WTC11 (cell line): ENCODE measurements at places on chromosomes 4 and X. TPM values are rescaled to one million over a fixed set of nuclear protein-coding genes. Genes with fewer than 3 reads are reported as not detected.

The BANK1 gene
- total RNA-seq, result 0.53 to 0.87 TPM (median 0.68 TPM) in 3 replicates

GRCh38 chrX:131068945-131069719, 11.0 kb downstream of the ARHGAP36 start:
- H3K4me3 ChIP-seq, result no peak overlapping the region
- H3K36me3 ChIP-seq, result no peaks in the 10 kb centered on the region
- peaks cover 3% of the 10 kb centered on the region for H3K27me3 ChIP-seq
- H3K4me1 ChIP-seq, result peaks cover 30% of the 10 kb centered on the region
- peak; percentile 83 for DNase-seq
- no peak overlapping the region for H3K27ac ChIP-seq

The RHOXF2 gene
- 0.07 to 0.20 TPM in 2 of 3 replicates, not detected in the other for total RNA-seq

GRCh38 chrX:22952010-22952409, 47.8 kb upstream of the DDX53 start:
- H3K27me3 ChIP-seq, result no peaks in the 10 kb centered on the region
- no peaks in the 10 kb centered on the region for H3K36me3 ChIP-seq
- DNase-seq, result no peak
- no peak overlapping the region for H3K27ac ChIP-seq
- H3K4me1 ChIP-seq, result no peaks in the 10 kb centered on the region; the same call in 1 of the 2 replicates

DNA sequence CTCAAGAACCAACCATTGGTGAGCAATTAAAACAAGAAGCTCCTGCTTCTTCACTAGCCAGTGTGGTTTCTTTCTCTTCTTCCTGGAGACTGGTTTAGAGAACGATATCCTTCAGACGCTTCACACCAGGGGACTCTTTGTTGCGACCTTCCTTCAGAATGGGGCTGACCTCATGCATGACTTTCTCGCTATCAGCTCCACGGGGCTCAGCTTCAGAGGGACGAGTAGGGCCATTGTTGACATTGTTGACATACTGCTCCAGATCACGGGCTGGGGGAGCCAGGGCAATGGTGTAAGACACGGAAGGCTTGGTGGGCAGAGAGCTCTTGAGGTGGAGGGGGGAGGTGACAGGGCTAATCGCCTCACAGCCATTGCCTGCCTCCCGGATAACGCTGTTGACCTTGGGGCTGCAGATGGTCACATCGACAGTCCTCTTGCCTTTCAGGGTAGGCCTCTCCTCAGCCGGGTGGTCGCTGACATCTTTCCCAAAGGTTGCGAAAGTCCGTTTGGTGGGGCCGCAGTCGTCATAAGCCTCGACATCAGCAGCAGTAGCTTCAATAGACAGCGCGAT, 113.8 kb downstream of the PCDH19 start:
- H3K4me1 ChIP-seq, result peaks cover 8% of the 10 kb centered on the region
- no peak overlapping the region for H3K4me3 ChIP-seq
- H3K36me3 ChIP-seq, result no peaks in the 10 kb centered on the region

DNA sequence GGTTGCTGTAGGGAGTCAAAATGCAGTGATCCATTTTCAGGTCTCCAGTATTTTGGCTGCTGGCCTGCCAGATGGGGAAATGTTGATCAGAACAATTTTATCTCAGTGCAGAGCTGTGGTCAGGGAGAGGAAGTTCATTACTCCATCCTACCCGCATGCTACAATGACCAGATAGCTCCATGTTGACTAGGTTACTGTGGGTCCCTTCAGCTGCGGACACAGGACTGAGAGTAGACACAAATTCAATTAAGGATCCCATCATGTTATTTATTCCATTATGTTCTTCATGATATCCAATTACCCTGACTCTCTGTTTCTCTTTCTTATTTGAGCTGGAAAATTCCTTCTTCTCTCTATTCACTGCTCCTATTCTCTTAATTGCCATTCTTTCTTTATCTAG, 16.3 kb downstream of the SYNPO2 start:
- H3K36me3 ChIP-seq, result no peaks in the 10 kb centered on the region
- no peaks in the 10 kb centered on the region for H3K4me1 ChIP-seq
- no peak overlapping the region for H3K27ac ChIP-seq
- H3K27me3 ChIP-seq, result no peaks in the 10 kb centered on the region

DNA sequence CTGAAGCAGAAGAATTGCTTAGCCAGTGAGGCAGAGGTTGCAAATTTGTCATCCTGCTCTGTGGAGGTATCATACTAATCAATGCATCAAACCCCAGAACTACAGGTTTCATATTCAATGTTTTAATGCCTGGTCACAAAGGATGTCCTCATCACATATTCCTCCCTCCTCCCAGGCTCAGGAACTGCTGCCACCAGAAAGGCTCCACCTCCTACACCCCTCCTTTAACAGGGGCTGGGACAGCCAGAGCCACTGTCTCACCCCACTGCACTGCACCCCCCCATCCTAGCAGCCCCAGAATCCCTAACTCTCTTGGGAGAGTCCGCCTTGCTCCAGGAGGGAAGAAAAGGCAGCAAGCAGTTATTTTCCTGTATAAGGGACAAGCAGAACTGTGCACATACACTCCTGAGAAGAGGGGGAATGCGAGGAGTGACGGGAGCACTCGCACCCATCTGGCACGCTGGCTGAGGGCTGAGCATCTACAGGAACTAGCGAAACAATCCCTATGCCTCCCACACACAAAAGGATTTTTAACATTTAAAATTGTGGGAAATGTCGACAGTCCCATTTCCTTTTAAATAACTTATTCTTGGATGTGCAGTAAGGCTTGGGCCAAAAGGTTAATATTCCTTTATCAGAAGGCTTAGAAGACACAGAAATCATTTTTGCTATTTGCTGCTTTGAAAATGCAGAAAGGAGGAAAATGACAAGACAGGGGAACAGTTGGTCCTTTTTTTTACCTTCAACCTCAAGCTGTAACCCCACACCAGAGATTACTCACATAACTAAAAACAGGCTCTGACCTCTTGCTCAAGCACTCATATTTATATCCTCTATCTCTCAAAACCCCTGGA, 27.8 kb downstream of the CD99L2 start:
- no peak overlapping the region for H3K4me3 ChIP-seq
- no peaks in the 10 kb centered on the region; the same call in 1 of the 2 replicates for H3K27me3 ChIP-seq
- H3K4me1 ChIP-seq, result peaks cover 49% of the 10 kb centered on the region
- DNase-seq, result no peak

DNA sequence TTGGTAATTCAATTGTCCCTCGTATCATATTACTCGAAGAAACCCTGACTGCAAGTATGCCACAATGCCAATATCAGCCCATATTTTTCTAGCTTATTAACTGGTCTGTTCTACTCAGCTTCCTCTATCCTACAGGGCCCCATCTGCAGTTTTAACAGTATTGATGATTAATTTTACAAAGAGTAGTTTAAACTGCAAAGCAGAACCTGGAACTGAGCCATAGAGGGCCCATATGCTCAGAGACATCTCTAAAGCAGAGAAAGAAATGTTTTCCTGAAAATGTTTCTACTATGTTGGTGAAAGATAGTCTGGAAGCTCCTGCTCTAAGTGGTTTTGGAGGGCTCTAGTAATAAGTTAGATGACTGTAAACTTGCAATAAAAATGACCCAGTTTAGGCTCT, 259.4 kb upstream of the CENPE start:
- no peak for DNase-seq
- no peak overlapping the region for H3K27ac ChIP-seq
- H3K27me3 ChIP-seq, result no peaks in the 10 kb centered on the region
- no peak overlapping the region for H3K4me3 ChIP-seq
- H3K36me3 ChIP-seq, result peaks cover 8% of the 10 kb centered on the region; the same call in 1 of the 2 replicates

DNA sequence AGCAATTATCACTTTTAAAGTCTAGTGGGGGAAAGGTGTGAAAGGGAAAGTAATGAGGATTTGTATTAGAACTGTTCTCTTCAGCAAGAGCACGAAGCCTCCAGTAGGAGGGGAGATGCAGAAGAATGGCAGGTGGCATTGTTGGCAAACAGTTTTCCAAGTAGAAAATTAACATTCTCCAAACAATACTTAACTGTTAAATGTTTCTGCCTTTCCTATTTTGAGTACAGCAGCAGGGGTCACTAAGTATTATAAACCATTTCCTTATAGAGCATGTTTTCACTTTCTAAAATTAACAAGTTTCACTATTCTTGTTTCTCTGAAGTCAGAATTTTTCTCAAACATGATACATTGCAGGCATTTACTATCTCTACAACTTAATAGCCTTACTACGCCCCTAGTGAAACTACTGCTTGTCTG, 58.7 kb downstream of the LEF1 start:
- H3K27ac ChIP-seq, result no peak overlapping the region
- H3K4me3 ChIP-seq, result no peak overlapping the region
- H3K27me3 ChIP-seq, result peaks cover 5% of the 10 kb centered on the region; the same call in 1 of the 2 replicates
- peaks cover 54% of the 10 kb centered on the region for H3K4me1 ChIP-seq
- no peaks in the 10 kb centered on the region for H3K36me3 ChIP-seq
- DNase-seq, result no peak

- peak; percentile 5 for DNase-seq
- H3K4me1 ChIP-seq, result no peaks in the 10 kb centered on the region
- no peak overlapping the region for H3K4me3 ChIP-seq
- H3K27me3 ChIP-seq, result peaks cover 19% of the 10 kb centered on the region
Observed at GRCh38 chr4:1478766-1479355, 72.6 kb upstream of the NKX1-1 start.

DNA sequence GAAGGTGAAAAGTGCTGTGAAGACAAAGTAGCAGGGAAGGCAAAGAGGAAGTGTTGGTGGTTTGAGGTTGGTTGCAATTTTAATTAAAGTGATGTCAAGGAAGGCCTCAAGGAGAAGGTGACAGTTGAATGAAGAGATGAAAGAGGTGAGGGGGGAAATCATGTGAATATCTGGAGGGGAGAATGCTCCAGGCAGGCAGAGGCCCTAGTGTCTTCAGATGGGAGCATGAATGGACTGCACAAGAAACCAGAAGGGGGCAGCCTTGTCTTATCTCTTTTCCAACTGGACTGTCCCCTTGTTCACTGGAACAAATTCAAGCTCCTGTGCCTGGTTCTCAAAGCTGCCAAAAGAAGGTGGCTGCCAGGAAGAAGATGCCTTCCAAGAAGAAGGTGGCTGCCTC, 68.4 kb downstream of the MAOB start:
- no peaks in the 10 kb centered on the region for H3K27me3 ChIP-seq
- H3K4me1 ChIP-seq, result no peaks in the 10 kb centered on the region
- H3K36me3 ChIP-seq, result no peaks in the 10 kb centered on the region
- H3K4me3 ChIP-seq, result no peak overlapping the region

DNA sequence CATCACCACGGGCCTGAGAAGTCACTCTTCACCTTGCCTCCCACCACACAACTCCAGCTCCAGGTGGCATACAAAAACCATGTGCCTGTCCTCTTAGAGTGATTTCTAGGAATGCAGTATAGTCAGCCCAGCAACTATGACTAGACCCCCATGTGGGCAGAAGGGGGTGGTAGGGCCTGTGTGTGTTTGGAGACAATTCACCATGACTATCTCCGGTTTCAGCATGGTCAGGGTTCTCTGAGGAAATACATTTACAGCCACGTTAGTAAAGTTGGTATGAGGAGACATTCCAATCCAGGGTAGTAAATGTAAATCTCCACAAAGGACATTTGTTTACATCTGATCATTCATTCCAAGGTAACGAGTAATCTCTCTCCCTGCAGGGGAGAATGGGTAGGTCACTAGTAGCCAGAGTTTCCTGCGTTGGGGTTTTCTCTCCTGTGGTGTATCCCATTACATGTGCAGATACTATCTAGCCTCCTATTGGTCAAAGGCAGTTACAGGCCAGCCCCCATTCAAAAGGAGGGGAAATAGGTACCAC, 4.2 kb upstream of the MTMR1 start:
- H3K27me3 ChIP-seq, result no peaks in the 10 kb centered on the region
- no peak overlapping the region; the same call in 1 of the 2 replicates for H3K27ac ChIP-seq
- H3K4me1 ChIP-seq, result peaks cover 24% of the 10 kb centered on the region
- DNase-seq, result no peak
- no peak overlapping the region for H3K4me3 ChIP-seq

The NUDT10 gene
- total RNA-seq, result 17.7 to 22.2 TPM (median 18.1 TPM) in 3 replicates

GRCh38 chr4:152462047-152462446, 73.8 kb downstream of the FBXW7 start:
- H3K4me3 ChIP-seq, result no peak overlapping the region
- no peaks in the 10 kb centered on the region for H3K36me3 ChIP-seq
- no peak for DNase-seq
- peak overlapping the region; percentile 43 for H3K27ac ChIP-seq
- H3K4me1 ChIP-seq, result peaks cover 25% of the 10 kb centered on the region

The S100G gene
- not detected in 3 replicates for total RNA-seq

DNA sequence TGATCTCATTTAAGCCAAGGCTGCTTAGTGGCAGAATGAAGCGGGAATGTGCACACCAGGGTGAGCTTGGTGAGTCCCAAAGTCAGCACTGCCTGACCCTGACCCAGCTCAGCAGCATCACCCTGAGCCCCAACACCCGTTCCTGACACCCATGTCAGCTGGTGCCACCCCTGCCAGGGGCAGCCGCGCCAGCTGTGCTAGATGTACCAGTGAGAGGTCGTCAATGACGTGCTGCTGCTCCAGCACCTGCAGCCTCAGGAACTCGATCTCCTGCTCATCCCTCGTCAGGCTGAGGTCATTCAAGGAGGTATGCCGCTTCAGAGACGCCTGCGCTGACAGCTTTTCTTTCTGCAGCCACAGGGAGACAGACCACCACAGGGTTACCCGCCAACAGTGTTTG, 61.7 kb upstream of the C4orf50 start:
- H3K36me3 ChIP-seq, result peaks cover 6% of the 10 kb centered on the region
- H3K27me3 ChIP-seq, result no peaks in the 10 kb centered on the region
- H3K4me3 ChIP-seq, result no peak overlapping the region

The ERAS gene
- not detected in 3 replicates for total RNA-seq
